ENCODE measurements at places on chromosomes 4 and X.

DNA sequence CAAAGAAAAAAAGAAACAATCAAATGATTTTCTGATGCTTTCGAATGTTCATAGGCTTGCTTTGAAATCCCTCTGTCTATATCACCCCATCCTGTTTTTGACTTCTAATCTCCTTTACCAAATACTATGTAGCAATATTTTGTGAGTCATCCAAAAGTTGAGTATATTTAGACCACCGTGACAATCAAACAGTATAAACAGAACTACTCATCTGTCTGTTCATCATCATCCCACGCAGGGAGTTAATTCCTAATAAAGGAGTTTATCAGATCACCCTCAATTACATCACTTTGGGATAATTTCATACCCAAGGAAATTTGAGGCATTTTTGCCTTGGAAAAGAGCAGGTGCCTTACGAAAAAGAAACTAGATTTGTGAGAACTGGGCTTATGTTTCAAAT is 212.9 kb downstream of the CBR4 start:
- no peak for DNase-seq

DNA sequence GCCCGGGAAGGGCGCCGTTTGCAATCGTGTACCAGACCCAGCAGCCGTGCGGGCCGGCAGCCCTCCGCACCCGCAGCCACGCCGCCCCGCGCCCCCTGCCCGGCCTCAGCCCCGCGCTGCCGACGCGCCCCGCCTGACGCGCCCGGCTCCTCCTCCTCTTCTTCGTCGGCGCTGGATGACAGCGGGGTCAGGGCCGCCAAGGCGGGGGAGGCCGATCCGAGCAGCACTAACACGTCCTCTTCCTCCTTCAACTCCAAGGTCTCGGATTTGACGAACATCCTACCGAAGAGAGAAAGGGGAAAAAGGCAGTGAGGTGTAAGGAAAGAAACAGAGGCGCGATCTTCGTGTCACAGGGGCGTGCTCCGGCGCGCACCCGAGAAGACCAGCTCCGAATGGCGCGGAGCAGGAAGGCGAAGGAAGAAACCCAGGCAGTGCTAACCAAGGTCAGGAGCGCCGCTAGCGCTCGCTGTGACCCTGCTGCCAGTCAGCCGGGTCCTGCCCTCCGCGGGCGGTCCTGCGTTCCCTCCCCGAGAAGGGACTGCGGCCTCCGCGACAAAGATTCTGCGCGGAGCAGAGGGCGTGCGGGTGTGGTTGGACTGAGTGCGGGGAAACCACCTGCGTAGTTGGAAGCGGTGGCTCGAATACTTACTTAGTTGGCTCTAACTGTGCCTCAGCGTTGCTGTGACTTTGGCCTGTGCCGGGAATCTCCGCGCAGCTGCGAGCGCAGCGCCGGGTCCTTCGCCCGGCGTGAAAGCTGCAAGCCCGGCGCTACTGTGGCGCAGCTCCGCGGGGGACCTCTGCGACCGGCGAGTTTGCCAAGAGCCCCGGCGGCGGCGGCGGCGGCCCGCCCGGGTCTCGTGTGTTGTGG is 548 bp downstream of the NEUROG2 start:
- DNase-seq: peak; percentile 76

DNA sequence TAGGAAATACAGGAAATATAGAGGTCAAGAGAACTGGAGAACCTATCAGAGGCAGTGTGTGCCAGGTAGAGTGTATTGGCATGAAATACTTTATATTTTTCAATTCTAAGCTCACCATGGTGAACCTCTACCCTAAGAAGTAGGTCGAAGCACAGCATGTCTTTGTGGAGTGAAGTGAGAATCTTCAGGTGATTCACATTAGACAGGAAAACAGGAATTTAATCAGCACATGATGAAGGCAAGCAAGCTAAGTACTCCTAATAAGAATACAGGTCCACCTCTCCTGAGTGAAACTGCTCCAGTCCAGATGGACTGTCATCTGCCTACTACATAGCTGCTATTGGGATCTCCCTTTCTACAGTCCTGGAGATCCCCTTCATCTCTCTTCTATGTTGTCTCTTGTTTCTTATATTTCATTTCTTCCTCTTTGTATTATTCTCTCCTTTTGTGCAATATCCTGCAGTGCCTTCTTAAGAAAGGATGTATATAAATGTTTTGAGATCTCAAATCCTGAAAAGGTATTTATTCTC is 159.0 kb downstream of the LRBA start:
- no peak for DNase-seq

GRCh38 chrX:13123857-13124345 is 79.5 kb upstream of the FAM9C start:
- no peak for DNase-seq

DNA sequence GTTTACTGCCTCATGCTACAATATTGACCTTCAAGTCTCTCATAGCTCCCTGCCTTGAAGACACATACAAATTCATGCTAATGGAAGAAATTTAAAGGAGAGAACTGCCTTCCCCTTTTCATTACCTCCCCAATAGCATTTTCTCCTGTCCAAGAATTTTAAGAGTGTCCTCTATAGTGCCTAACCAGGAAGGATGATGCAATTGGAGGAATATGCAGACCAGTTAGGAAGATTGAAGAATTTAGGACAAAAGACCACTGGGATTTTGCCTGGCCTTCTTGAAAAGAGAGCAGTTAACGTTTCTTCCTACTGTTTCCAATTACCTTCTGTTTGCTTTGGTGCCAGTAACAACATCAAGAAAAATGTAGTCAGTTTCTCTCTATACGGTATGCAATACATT is 443.9 kb downstream of the INPP4B start:
- DNase-seq: no peak

DNA sequence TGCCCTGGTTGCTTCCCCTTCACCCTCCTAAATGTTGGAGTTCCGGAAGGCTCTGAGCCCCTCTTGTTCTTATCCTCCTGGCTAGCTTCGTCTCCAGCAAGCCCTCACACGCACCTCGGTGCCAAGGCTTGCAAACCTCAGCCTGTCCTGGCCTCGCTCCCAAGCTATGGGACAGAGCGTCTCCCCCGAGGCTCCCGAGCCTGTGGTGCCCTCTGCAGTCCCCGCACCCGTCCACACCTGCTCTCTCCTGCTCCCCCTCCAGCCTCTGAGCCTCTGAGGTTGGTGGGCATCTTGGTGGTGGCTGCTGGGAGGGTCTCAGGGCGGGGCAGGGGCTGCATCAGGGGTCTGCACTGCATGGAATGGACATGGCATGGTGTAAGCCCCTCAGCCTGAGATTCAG is 63.2 kb downstream of the TRMT44 start:
- DNase-seq: no peak

DNA sequence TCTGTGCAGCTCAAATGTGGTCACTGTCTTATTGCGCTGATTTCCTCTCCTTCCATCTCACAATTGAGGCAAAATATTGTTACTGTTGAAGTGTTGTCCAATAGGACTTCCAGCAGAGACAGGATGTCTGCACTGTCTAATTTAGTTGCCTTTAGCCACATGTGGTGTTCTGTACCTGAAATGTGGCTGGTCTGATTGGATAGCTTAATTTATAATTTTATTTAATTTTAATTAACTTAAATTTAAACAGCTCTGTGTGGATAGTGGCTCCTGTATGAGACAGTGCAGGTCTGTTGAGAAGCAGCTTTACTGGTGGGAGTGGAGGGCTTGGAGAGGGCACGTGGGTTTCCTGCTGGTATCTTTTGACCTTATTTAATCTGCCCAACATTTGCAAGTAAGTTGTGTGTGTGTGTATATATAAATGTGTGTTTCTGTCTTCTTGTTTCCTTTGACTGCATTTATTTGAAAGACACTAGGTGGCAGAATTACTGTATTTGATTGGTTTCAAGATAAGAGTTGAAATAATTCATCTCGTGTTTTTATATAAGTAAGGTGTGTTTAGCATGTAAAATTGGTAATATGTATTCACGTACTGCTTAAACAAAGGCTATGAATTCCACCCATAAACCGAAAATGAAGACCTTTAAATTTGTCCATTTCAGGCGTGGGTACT is 55.3 kb upstream of the MSANTD1 start:
- no peak for DNase-seq

DNA sequence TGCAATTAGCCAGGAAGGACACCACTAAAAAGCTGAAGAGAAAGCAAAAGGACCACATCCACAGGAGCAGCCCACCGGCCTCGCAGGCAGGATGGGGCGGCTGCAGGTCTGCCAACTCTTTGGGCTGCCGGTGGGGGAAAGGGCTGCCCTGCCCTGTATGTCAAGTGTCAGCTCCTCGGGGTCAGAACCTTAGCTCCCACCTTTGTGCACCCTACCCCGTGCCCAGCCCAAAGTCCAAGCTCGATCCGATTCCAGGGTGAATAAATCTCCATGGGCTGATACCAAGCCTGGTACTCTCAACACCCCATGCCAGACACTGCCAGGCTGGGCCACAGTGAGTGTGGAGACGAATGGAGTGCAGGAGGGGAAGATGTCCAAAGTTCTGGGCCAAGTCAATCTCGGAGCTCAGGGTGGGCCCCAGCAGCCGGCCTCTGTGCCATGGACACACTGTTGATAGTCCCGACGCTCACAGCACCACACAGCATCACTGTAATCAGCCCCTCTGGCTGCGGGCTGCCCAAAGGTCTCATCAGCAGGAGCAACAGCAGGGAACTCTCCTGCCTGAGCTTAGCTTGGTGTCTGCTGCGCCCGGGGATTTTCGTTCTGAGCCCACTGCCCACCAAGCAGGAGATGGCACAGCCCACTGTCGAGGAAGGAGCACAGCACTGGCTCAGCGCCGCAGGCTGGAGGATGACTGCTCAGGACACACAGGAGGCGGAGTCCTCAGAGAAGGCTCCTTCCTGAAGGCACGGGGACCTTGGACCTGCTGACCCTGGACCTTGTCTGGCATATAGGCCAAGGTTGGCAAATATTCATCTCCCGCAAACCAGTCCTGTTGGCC is 84.4 kb downstream of the JAKMIP1 start:
- no peak for DNase-seq

GRCh38 chr4:25090516-25090915 is 59.8 kb upstream of the LGI2 start:
- no peak for DNase-seq

DNA sequence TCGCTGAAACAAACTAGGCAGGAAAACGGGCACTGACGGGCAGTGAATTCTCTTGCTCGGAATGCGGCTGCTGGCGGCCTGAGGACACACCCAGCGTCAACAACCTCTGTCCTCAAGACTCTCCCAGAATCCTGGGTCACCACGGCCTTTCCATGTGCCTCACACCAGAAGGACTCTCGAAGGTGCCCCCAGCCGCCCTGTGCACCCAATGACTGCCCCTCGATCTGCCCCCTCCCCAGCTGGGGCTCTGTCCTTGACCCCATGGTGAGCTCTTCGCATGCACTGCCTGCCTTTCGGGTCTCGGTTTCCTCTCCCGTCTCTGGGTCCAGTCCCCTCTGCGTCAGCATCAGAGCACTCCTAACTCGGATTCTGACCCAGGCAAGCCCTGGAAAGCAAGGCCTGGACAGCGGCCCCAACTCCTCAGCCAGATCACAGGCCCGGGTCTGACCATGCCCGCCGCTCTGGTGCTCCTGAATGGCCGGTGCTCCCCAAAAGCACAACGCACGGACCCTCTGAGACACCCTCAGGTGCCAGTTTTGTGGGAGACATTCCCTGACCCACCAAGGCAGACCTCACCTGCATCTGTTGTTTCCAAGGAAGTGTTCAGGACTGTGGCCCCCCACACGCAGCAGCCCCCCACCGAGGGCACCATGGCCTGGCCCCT is 56.0 kb downstream of the ACOX3 start:
- DNase-seq: no peak

GRCh38 chr4:121053601-121054143 is 18.7 kb downstream of the NDNF start:
- no peak for DNase-seq

GRCh38 chr4:10746371-10747171 is 62.0 kb upstream of the CLNK start:
- DNase-seq: no peak

DNA sequence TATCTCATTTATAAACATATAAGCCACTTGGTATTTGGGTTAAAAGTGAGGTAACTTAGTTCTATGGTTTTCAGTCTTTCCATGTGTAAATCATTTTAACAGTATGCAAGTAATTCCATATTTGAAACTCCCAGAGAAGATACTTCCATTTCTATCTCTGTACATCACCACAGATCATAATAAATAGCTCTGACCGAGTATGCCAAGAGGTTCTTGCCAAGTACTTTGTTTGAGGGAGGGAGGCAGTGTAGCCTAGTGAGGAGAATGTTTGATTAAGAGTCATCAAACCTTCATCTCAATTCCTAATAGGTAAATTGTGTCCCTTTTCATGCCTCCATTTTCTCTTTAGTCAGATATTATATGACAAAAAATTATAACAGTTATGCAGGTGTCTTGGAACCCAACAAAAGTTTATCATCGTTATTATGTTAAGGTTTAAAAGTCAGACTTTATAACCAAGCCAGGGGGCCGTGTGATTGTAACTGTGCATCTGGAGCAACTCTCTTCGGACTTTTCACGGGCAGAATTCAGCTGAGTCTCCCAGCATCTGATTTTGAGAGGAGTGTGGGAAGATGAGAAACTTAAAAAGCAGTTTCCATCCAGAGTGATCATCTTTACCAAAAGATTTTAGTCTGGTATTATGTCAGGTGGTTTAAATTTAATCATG is 123.8 kb downstream of the ANK2 start:
- DNase-seq: no peak

- DNase-seq: no peak
Measured at GRCh38 chr4:102222838-102223409, 122.4 kb downstream of the SLC39A8 start.

GRCh38 chr4:100087743-100088142 is 102.5 kb downstream of the DDIT4L start:
- DNase-seq: no peak

- no peak for DNase-seq
Measured at GRCh38 chr4:155085843-155086530, 122.4 kb upstream of the NPY2R start.

GRCh38 chr4:87321888-87322287 is 794 bp downstream of the HSD17B13 start:
- no peak for DNase-seq

GRCh38 chrX:82362550-82362949 is 1145.5 kb upstream of the POU3F4 start:
- DNase-seq: no peak

DNA sequence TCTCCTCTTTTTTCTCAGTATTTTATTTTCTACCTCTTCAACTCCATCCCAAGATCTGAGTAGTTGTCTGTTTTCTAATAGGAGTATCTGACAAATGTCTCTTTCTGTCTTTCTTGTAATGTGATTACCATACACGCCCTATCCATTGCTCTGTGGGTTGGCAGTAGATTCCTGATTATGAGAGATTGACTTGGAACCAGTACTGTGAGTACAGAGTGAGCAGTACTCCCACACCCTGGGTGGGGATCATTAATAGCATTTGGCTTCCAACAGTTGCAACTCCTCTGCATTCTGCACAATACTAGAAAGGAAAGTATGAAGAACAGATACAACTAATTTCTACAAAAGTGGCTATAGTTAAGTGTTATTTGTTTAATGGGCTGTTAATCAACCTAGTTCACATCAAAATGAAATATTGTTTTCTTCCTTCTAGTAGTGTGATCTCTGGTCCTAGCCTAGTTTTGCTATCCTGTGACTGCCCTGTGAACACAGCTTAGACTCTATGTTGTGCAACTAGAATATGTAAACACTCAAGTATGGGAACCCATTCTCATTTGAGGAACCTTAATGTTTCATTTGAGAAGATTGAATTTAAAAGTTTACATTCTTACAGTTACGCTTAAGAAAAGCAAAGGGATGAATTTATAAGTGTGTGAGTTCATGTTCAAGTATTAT is 112.9 kb downstream of the PTPN13 start:
- no peak for DNase-seq

Data from activated CD4-positive, alpha-beta T cell treated with anti-CD3 and anti-CD28 coated beads for 36 hours (primary cell).